CD4-positive, alpha-beta memory T cell (primary cell): ENCODE measurements at places on chromosomes 11 and 22.

- peak; percentile 55 for DNase-seq
Observed at GRCh38 chr22:50526834-50527801, 1.7 kb upstream of the SCO2 start.

GRCh38 chr22:20026996-20027601 lies 6.2 kb downstream of the TANGO2 start:
- no peak for DNase-seq

GRCh38 chr11:116828632-116829524 lies 829 bp upstream of the APOC3 start:
- no peak for DNase-seq

GRCh38 chr11:74057249-74058151 lies 48.6 kb upstream of the UCP3 start:
- DNase-seq, result no peak

GRCh38 chr22:47583959-47584562 lies 821.6 kb downstream of the TBC1D22A start:
- DNase-seq, result no peak

GRCh38 chr11:106875013-106875412 lies 143.3 kb downstream of the GUCY1A2 start:
- DNase-seq, result no peak

GRCh38 chr11:133746663-133747306 lies 98.5 kb downstream of the SPATA19 start:
- no peak for DNase-seq

DNA sequence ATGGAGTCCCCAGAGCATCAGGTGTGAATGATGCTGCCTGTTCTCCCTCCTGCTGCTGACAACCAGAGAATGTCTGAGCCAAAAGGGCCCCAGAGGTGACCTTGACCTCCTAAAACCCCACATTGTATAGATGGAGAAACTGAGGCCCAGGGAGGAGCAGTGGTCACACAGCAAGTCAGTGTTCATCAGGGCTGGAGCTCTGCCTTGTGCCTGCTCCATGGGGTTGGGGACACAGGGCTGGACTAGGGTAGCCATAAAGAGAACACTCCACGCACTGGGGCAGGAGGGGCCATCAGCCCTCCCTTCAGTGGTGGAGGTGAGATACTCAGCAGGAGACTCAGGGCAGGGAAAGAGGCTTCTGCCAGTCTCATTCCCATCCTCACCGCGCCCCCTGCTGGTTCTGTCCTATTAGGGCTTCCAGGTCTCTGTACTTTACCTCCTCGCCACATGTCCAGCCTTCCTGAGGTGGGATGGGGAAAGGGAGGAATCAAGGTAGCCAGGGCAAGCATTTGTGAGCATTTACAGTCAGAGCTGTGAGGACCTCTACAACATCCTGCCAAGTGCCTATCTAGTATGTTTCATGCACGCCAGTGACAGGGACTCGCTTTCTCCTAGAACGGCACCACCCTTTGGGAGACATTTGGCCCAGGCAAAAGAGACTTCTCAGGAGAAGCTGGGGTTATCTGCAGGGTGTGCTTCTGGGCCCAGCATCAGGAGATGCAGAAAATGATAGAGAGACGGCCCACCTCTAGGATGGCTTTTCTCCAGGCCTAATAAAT lies 43.2 kb downstream of the NEU3 start:
- DNase-seq, result peak; percentile 24

DNA sequence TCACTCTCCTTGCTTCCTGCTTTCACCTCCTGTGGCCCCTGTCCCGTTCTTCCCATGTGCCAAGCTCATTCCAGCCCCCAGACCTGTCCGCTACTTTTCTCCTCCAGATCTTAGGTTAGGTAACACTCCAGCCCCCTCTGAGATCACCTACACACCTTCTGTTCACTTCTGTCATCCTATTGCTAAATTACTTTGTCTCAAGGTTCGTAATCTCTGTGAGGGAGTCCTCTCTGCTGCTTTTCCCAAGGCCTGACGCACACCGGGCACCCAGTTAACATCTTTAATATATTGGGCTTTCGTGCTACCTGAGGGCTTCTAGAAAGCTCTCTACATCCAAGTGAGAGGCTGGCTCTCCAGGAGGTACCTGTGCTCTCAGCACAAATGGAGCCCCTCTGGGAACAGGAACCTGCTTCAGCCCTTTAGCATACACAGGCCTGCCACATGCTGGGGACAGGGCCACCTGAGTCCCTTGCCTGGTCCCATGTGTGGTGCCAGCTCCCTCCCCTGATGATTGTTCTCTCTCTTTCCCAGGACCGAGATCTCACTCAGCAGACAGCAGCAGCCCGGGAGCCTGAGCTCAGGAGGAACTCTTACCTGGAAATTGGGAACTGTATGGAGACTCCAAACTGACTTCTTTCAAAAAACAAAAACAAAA lies 8.5 kb downstream of the C22orf31 start:
- no peak for DNase-seq

- DNase-seq, result no peak
Observed at GRCh38 chr11:794013-794765, 3.9 kb downstream of the SLC25A22 start.

- no peak for DNase-seq
Observed at GRCh38 chr11:10117709-10118351, 176.2 kb downstream of the SBF2 start.

DNA sequence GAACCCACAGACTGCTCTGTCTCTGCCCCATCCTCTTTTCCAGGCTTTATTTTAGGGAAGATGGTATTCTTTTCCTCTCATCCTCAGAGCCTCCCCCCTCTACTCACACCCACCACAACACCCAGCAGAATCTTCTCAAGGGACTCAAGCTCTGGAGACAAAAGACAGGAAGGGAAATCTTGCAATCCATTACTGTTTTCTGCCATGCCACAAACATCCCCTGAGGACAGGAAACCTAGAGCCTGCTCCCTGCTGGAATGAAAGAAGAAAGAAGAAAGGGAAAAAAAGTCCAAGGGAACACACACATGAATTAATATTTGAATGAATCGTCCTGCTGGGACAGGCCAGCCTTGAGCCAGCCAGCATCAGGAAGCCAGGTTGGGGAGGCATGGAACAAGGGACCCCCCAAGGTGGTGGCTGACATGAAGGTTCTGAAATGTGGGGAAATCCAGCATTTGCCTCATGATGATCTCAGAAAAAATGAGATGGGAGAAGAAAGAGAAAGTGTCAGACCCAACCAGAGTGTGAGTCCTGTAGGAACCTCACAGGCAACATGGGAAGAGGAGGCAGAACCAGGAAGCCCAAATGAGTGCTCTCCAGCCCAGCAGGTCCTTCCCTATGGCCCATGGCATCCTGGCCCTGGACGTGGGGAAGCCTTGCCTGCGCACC lies 34.0 kb downstream of the SLCO2B1 start:
- no peak for DNase-seq

- DNase-seq, result no peak
Observed at GRCh38 chr11:11608783-11609232, 13.0 kb downstream of the GALNT18 start.

GRCh38 chr11:119094816-119095065 lies 6.9 kb downstream of the DPAGT1 start:
- DNase-seq, result no peak
